ENCODE measurements at places on chromosomes 2 and 18.

- no peak for DNase-seq
Observed at GRCh38 chr2:79620679-79621078, 107.8 kb downstream of the CTNNA2 start.

DNA sequence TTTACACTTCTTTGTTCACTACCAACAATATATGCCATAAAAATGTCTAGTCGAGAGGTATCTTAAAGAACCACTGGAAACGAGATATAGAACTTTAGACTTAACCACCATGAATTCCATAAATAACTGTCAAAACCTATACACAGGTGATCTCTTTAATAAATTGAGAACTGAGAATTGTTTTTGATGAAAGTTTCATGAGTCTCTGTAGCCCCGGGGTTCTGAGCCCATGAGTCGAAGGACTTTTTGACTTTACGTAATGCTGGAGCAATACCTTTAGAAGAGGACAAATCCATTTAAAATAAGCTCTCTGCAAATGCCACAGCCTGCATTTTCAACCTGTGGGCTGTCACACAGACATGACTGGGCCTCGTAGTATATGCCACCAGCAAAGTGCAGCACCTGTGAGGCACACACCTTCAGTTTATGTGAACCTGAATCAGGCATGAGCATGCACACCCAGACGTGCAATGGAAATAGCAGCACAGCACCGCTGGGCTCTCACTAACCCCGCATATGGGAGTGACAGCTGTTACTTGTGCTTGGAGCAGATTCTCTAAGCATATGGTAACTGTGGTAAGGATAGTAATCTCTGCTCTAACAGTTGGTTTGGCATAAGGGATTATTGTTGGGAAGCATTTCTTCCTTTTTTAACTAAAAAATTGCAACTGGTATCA is 383.2 kb downstream of the SOCS6 start:
- no peak for DNase-seq

GRCh38 chr18:74866577-74866976 is 268.9 kb downstream of the ZNF407 start:
- DNase-seq: no peak

GRCh38 chr2:136638193-136638592 is 127.2 kb upstream of the THSD7B start:
- DNase-seq: no peak

DNA sequence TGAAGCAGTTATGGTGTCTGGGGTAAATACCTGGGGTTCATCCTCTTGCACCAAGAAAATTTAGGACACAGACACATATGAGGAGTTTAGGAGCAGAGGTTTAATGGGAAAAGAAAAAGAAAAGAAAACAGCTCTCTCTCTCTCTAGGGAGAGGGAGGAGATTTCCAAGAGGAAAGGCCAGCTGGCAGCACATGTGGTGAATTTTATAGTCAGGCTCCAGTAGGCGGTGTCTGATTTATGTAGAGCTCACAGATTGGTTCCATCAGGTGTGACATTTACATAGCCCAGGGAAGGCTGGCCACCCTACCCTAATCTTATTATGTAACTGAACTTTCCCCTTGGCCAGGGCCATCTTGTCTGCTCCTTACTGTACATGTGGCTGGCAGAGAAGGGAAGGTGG is 297.5 kb upstream of the RGPD4 start:
- no peak for DNase-seq

DNA sequence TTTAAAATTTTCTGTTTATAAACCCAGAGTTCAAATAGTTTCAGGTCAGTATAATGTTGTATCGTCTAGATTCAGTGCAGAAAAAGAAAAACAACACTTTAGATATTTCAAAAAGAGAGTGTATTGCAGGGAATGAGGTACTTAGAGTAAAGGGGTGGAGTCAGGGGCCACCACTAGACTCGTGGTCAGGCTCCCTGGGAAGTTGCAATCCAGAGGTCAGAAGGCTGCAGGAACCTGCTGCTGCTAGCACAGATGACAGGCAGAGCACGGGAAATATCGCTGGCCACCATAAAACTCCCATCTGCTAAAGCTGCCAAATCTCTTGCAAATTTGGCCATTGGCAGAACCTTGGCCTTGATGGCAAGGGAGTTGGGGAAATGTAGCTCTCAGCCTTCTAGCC is 64.6 kb downstream of the THNSL2 start:
- DNase-seq: peak; percentile 48
